ENCODE measurements at places on chromosomes 5 and 9.

- DNase-seq = no peak
These were observed 521.2 kb downstream of the IRX1 start for GRCh38 chr5:4116834-4117233.

DNA sequence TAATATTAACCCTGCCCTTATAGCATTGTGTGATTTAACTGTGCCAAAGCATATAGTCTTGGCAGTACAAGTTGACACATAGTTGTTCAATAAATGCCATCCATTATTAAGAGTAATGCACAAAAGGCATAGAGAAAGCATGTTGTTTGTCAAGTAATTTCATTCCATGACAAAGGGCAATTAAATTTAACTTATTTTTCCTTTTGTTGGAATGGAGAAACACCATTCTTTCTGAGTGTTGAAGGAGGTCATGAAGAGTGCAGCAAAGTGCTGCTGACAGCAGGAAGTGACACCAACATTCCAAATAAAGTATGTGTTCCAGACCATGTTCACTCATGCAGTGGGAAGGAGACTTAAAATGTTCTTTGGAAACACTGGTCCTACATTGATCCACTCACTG, 29.1 kb downstream of the ANKDD1B start:
- DNase-seq = peak; percentile 96

- no peak for DNase-seq
These were observed 16.7 kb upstream of the RNU6ATAC start for GRCh38 chr9:134180786-134181647.

DNA sequence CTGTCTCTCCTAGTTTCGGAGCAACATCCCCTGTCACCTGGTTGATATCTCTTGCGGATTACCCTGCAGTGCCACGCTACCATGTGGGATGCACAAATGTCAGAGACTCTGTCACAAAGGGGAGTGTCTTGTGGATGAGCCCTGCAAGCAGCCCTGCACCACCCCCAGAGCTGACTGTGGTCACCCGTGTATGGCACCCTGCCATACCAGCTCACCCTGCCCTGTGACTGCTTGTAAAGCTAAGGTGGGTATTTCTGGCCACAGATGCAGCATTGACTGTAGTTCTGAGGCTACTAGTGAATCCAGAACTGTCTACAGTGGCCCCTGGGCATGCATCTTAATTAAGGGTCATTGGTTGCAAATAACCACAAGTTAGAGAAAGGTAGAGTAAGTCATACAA, 50.8 kb downstream of the AQP7 start:
- no peak for DNase-seq

GRCh38 chr9:12783767-12784460, 9.1 kb downstream of the LURAP1L start:
- DNase-seq = no peak

- DNase-seq = no peak
These were observed 123.3 kb downstream of the ST8SIA4 start for GRCh38 chr5:100779669-100780375.

- no peak for DNase-seq
These were observed 23.4 kb downstream of the ANGPTL2 start for GRCh38 chr9:127098916-127099553.

- DNase-seq = no peak
These were observed 20.5 kb downstream of the RANBP17 start for GRCh38 chr5:170882345-170882744.

- no peak for DNase-seq
These were observed 2.8 kb upstream of the ESM1 start for GRCh38 chr5:54988218-54988617.

DNA sequence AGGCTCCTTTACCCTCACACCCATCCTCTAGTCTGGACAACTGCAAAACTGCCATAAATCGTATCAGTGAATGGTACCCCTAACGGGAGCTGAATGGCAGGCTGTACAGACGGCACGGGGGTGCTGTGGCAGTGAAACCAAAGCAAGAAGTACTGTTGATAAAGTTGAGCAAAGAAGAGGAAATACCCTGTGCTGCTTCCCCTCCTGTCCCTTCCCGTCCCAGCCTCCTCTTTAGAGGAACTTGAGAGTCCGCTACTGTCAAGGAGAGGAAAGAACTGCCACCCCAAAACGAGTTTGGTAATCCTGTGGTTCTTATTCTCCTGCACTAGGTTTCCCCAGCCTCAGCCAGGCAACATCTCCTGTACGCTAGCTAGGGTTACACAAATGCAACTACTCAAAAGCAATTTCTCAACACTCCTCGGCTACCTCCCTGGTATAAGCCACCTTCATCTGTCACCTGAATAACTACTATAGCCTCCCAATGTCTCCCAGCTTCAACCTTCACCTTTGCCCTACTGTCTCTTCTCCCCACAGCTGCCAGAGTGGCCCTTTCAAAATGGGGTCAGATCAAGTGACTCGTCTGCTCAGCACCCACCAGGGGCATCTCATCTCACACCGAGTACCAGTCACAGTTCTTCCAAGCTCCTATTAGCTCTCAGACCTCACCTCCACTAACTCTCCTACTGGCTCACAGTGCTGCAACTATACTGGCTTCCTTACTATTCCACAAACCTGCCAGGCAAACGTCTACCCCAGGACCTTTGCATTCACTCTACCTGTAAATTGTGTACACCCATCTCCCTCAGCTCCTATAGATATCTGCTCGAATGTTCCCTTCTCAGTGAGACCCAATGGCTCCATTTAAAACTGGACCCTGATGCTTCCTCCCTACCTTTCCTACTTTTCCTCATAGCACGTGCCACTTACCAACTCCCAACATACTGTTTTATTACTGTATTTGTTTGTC, 4.1 kb downstream of the GLRX start:
- DNase-seq = no peak

DNA sequence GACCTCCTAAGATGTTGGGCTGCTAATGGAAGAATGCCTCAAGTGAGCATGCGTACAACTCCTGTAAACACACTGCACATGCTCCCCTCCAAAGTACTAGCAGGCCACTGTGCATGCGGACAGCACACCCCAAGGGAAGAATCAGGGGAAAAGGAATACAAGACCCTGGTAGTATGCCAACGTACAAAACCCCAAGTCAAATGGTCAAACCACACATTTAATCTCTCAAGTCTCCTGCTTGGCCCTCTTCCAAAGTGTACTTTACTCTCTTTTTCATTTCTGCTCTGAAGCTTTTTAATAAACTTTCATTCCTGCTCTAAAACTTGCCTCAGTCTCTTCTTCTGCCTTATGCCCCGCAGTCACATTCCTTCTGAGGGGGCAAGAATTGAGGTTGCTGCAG, 466.4 kb downstream of the DMRTA1 start:
- DNase-seq = no peak

DNA sequence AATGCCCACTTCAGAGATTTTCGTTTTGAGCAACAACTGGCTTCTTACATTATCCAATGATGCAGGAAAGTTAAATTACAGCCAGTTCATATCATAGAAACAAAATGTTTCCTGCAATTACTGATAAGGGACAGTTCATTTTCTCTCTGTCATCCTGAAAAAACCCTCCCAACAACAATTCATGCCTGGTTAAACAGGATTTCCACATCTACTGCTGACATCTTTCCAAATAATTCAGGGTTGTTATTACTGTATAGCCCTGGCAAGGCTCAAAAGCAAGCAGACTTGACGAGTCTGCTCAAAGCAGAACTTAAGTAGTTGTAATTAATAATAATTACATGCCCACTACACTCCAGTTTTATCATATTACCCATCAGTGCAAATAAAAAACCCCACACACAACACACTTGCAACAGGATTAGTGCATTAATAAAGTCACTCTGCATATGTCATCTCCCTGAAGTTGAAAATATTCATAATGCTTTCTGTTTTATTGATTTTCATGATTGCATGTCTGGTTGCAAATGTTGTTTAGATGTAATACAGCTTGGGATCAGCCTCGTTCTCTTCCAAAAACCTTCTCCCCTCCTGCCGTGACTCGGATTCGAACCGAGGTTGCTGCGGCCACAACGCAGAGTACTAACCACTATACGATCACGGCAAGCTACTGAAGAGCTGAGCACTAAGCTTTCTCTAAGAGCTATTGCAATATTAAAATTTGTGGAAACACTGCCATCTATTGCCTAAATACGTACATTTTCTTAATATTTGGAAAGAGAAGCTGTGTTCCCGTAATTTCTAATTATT, 119.6 kb upstream of the NFIB start:
- no peak for DNase-seq

DNA sequence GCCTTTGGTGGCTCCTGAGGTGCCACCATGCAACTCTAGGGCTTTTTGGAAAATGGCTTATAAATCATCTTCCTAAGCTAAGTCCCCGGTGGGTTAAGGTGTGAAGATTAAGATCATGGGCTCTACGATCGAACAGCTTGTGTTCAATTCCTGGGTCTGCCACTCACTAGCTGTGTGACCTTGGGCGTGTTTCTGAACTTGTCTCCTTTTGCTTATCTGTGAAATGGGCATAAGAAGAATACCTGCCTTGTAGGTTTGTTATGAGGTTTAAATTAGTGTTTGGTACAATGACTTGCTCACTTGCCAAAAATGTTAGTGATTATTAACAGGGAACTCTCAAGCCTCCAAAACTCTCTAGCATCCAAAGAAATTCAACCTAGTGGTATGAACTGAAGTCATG, 119.2 kb upstream of the PITX1 start:
- DNase-seq = no peak

DNA sequence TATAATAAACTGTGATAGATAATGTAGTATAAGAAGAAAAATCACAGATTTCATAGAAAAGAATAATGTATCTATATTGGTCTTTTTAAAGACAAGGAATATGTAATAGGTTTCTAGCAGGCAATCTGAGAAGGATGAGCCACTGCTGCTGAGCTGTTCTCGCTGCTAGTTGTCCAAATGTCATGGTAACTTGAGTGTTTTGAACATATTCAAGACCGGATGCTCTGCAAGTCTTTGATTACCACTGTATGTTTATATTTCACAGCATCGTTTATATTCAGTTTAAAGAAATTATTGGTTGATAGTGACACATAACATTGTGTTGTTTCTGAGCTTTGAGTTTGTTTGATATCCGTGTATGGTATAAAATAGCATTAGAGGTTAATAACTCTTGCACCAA, 9.6 kb downstream of the C5orf47 start:
- DNase-seq = no peak

DNA sequence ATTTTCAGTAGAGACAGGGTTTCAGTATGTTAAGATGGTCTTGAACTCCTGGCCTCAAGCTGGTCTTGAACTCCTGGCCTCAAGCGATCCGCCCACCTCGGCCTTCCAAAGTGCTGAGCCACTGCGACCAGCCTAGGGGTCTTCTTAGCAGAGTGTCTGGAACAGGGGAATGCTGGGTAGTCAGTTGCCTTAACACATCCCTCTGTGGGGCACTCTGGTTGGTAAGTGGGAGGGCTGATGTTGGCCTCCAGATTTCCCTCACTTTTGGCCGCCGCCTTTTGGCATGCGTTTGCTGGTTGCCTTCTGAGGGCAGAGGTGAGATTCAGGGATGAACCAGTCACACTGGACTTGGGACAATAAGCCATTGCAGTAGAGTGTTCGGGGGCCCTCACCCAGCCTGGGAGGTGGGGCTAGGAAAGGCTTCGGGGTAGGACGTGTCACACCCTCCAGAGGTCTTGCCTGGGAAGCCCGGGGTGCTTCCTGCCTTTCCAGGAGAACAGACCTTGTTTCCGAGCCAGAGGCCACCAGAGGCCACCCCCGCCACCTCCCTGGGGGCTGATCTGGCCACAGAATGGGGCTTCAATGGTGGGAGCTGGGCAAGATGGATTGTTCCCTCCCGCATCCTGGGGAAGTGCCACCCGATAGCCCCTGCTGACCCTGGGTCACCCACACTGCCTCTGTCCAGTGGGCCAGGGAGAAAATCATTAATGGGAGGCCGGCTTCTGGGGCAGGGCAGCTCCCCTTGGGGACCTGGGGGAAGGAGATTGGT, 13.3 kb downstream of the FGF18 start:
- no peak for DNase-seq

- no peak for DNase-seq
These were observed 357.6 kb upstream of the IRX4 start for GRCh38 chr5:2240118-2240904.

- no peak for DNase-seq
These were observed 84.9 kb upstream of the MYO10 start for GRCh38 chr5:17020678-17021601.

- DNase-seq = no peak
These were observed 1.4 kb downstream of the PHF24 start for GRCh38 chr9:34959461-34959860.

GRCh38 chr5:169609716-169610115, 26.1 kb downstream of the SPDL1 start:
- no peak for DNase-seq

DNA sequence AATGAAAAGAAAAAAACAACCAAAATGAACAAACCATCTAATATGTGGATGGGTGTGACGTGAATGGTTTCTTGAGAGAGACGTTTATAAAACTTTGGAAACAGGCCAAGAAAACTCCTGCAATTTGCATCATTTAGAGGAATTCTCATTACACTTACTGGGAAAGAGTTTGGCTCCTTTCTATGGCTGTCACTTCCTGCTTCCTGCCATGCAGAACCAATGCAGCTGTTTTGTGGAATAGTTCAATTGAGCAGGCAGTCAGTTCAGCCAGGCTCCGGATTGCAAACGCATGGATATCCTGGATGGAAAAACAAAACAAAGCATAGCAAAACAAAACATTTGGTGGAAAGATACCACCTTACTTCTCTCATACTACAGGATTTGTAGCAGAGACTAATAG, 36.6 kb downstream of the FAM114A2 start:
- no peak for DNase-seq

DNA sequence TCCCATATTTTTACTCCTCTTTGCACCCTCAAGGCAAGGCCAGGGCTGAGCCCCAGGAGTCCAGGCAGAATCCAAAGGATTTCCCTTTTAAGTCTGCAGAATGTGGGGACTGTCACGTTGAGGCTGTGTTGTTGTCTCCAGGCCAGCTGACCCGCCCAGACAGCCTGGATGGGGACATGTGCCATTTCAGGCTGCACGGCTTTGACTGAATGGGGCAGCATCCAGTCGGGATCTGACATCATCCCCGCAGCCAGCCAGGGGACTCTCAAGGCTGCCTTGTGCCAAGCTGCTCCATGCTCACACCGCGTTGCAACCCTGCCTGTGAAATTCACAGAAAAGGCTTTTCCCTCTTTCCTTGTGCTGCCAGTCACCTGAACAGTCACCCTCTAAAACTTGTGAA, 2.2 kb upstream of the ZNF366 start:
- no peak for DNase-seq

DNA sequence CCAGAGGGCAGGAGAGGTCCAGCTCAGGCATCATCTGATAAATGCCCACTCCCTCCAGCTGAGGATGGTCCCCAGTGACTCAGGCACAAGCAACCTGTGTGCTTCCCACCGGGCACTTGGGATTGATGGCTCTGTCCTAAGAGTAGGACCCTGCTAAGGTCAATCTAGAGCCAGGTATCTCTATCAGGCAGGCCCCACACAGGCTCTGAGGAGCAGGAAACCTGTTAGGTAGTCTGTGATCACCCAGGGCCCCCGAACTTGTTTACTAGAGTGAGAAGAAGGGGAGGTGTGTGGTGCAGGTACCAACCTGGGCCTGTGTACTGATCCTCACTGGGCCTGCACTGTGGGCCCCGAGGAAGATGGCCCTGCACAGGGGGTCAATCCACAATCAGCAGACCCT, 119.6 kb upstream of the FSTL4 start:
- DNase-seq = no peak

- DNase-seq = no peak
These were observed 263.4 kb downstream of the DEPDC1B start for GRCh38 chr5:60436518-60436917.
